Glomerular endothelial cell (primary cell): ENCODE measurements at places on chromosomes 2 and 18.

- DNase-seq = peak; percentile 23
Measured at GRCh38 chr2:234404957-234405356, 91.9 kb downstream of the ARL4C start.

- DNase-seq = no peak
Measured at GRCh38 chr18:50947899-50948298, 19.9 kb upstream of the ELAC1 start.

- DNase-seq = no peak
Measured at GRCh38 chr18:59189746-59190145, 30.2 kb upstream of the GRP start.

DNA sequence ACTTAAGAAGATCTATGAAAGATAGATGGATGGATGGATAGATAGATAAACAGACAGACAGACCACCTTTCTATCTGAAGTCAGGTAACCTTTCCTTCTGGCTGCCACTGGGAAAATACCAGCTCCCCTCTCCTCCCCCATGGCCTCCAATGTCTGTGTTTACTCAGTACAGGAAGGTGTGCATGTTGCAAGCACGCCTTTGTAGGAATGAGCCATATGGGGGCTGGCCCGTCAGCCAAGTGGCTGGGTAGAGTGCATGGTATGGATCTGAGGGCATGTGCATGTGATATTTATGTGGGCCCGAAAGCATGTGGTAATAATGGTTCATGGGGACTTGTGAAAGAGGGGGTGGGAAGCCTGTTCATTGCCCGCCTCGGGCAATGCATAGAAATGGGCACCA lies 109.2 kb upstream of the FZD7 start:
- no peak for DNase-seq

GRCh38 chr2:114222344-114222743 lies 220.1 kb upstream of the DPP10 start:
- no peak for DNase-seq

GRCh38 chr2:109537565-109538222 lies 76.1 kb downstream of the SEPTIN10 start:
- DNase-seq = no peak

DNA sequence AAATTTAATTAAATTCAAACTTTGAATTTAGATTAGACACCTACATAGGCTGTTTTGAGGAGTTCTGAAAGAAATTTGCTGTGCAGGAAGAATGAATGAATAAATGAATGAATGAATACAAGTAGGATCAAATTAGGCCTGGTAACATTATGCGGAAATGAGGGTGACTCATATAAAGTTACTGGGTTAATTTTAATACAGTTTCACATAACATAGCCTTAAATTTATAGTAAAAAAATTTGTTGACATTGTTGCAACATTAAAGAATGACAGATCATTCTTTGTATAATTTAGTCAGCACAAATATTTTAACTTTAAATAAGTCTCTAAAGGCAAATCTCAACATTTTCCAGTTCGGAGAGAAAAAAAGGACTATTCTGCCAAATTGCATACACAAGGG lies 1293.1 kb upstream of the SLC39A10 start:
- DNase-seq = no peak

GRCh38 chr2:33806041-33806440 lies 206.9 kb upstream of the FAM98A start:
- DNase-seq = no peak

GRCh38 chr2:9032121-9032520 lies 28.6 kb upstream of the MBOAT2 start:
- DNase-seq = no peak

DNA sequence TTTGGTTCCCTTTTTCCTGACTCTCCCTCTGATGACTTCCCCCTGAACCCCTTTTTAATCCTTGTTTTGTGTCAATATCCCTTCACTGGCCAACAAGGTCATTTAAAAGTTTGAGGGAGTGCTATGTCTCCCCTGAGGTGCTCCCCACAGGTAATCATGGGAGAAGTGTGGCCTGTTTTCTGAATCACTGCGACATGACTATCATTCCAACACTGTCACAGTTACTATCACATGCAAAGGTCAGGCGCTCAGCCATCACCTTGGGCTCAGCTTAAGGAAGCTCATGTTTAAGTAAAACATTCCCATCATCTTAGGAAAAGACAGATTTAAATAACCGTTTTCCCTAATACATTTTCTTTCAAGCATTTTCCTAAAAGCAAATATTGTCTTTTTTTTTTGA lies 20.9 kb upstream of the ACAA2 start:
- DNase-seq = no peak

DNA sequence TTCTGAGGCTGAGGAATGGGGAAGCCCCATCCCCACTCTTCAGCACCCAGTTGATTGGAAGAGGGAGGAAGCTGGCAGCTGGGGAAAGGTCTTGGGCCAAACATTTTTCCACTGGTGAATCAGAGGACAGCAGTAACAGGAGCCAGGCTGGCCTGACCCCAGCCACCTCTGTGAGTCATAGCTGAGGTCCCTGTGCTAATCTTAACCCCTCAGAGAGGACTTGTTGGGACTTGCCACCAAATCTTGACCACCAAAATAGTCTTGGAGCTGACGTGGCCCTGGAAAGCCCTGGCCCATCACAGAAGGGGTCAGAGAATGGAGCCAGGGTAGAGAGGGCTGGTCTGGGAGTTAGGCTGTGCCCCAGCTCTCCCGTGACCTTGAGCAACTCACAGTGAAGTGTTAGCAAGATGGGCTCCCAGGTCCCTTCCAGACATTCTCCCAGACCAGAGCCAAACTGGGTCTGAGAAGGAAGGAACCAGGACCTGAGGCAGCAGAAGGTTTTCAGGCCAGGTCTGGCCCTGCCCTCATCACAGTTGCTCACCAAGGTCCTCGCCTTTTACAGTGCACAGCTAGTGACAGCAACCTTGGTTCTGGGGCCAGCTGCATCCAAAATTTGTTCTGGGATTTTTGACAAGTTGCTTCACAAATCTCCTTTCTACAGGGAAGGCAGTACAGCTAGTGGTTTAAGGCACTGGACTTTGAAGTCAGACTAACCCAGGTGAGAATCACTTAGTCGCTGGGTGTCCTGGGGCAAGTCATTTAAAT lies 266.6 kb downstream of the CYP26B1 start:
- no peak for DNase-seq

- no peak for DNase-seq
Measured at GRCh38 chr2:119160361-119160990, 1.9 kb upstream of the C1QL2 start.

DNA sequence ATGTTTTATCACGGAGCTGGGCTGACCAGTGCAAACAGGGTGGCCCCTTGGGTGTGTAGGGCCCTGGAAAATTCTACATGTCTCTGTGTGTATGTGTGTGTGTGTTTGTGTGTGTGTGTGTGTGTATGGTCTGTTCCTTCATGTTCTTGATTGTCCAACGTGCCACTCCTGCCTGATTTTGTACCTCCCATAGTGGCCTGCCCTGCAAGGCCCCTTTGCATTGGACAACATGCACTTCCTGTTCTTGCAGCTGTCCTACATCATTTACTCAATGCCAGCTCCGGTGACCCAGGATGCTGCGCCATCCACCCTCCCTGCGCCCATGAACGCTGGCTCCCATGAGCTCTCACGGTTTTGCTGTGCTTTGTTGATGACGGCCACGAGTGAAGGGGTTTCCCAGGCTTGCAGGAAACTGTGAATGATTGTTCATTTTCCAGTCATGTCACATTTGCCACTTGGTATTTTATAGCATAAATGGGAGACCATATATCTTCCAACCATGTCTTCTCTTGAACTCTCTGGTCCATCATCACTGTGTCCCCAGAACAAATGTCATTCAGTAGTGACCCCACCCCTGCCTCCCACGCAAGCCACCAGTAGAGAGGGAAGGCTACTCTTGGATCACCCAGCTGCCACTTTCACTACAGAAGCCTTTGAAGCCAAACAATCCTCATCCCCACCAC lies 69.7 kb upstream of the NCK2 start:
- DNase-seq = no peak

GRCh38 chr2:178827111-178827510 lies 19.9 kb upstream of the TTN start:
- no peak for DNase-seq

DNA sequence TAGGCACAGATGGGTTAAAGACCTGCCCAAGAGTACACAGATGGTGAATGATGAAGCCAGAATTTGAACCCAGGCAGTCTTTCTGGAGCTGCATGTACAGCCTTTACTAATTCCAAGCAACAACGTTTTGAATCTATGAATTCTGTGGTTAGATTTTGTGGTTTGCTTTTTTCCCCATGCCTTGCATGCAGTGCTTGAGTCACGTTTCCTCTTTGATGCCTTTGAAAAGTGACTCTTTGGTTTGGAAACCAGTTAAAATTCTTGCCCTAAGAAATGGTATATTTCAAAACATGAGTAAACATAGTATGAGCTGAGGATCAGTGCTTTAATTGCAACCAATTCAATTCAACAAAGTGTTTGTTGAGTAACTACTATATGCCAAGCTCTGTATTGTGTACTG lies 48.2 kb upstream of the PPM1B start:
- no peak for DNase-seq

- DNase-seq = no peak
Measured at GRCh38 chr2:715854-716560, 38.8 kb upstream of the TMEM18 start.

DNA sequence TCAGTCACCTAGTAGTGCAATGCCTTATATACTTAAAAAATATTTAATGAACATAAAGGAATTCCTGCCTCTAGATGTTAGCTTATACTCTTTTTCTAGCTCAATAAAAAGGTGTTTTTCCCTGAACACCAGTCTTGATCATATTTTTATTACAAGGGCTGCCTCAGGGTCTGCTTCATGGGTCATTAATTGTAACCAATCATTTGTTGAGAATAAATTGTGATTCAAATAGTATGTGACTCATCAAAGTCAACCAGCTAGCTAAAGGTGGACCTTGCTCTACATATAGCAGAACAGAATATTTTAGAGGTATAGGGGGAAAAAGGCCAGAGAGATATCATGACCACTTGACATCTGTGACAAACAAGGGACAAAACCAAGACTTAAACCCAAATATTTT lies 114.0 kb downstream of the PIK3C3 start:
- DNase-seq = no peak

- DNase-seq = no peak
Measured at GRCh38 chr2:75489721-75490120, 71.0 kb downstream of the EVA1A start.

DNA sequence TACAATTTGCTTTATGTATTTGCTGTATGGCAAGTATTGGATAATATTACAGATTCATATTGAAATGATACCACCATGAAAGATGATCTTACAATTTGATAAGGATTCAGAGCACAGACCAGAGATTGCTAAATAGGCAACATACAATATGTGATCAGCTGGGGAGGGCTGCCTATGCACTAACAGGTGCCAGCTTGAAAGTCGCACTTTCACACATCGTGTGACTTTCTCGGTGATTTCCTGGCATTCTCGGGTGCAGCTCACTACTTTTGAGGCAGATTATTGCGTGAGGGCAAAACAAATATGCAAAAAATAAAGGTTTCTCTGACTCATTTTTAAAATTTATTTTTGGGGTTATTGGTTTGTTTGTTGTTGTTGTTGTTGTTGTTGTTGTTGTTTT lies 36.0 kb downstream of the RBMS1 start:
- DNase-seq = no peak

- DNase-seq = no peak
Measured at GRCh38 chr2:26059542-26059941, 25.7 kb downstream of the RAB10 start.

DNA sequence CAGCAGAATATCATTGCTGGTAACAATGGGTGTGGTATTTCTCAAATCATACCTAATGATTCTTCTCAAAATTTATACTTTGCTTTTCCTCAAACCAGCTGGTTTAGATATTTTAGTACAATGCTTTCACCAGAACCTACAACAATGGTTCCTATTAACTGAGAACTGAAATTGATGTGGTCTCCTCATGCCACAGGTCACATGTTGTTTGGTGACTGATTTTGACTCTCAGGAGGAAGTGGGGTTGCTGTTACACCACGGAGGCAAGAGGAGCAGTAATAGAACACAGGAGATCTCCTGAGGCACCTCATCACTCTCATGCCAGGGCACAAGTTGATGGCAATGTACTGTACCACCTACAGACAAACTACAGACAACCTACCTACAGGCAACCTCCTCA lies 3.0 kb upstream of the CEP68 start:
- no peak for DNase-seq

DNA sequence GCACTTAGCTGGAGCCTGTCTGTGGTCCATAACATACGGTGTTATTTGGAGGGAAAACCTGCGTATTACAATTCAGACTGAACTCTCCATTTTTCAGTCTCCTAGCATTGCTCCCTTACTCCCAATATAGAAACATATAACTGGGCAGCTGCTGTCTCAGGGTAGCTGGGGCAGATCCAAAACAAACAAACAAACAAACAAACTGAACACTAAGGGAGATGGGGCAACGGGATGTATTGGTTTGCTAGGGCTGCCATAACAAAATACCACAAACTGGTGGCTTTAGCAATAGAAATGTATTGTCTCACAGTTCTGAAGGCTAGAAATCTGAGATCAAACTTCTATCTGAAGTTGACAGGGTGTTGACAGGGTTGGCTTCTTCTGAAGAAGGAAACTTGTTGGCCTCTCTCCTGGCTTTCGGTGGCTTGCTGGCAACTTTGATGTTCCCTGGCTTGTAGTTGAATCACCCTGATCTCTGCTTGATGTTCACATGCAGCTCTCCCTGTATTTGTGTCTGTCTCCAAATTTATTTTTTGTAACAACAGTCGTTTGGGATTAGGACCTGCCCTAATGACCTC lies 329.3 kb upstream of the ZNF804A start:
- no peak for DNase-seq

DNA sequence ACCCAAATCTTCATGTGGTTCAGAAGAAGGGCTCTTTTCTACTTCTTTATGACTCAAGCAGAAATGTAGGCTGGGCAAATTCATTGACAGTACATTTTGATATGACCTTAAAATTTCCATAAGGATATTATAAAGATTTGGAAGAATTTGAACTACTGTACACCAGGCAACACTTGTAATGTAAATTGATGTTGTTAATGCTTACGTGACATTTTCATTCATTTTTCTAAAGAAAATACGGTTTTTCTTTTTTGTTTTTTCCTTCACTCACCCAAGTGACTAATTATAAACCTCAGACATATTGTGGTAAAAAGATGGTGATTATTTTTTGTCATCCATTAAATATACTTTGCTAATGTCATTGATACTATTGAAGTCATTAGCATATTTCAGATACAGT lies 17.4 kb downstream of the AFTPH start:
- no peak for DNase-seq

GRCh38 chr2:63537306-63537705 lies 51.0 kb downstream of the WDPCP start:
- no peak for DNase-seq
